ENCODE measurements at places on chromosomes 6 and 20. TPM values are rescaled to one million over a fixed set of nuclear protein-coding genes. Genes with fewer than 3 reads are reported as not detected.

DNA sequence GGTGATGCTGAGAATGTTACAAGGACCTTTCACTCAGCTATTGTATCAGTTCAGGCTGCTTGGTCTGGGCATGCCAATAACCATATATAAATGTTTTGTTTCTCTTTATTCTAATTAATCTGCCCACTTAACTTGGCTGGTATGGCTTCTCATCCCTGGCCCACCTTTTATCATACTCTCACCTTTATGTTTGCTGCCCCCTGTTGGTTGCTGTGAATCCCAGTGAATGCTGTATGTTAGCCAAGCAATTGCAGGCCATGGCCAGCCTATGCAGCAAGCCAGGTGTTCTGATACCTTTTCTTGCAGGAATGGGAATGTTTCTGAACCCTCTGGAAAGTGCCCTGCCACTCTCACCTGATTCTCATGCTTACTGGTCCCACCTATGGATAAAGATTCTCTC lies 54.6 kb downstream of the PCSK2 start:
- peak; percentile 59 for DNase-seq
- H3K27ac ChIP-seq = no peak overlapping the region
- H3K4me1 ChIP-seq = peaks cover 5% of the 10 kb centered on the region
- no peaks in the 10 kb centered on the region for H3K27me3 ChIP-seq
- H3K36me3 ChIP-seq = no peaks in the 10 kb centered on the region
- no peak overlapping the region for H3K4me3 ChIP-seq

DNA sequence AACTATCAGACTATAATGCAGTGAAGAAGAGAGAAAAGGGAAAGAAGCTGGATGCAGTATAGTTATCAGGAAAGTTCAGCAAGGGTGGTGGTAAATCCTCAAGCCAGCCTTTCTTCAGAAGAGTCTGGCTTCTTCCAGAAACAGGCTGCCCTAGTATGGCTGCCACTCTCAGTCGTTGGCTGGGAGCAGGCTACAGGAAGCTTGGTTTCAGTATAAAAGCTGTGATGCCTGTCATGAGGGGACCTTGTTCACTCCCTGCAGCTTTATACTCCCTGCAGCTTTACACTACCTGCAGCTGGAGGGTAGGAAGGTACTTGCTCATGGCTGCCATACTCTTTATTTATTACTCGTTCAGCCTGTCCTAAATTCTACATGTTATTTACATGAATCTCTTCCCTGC lies 63.3 kb upstream of the ARHGAP18 start:
- DNase-seq = no peak
- H3K27ac ChIP-seq = no peak overlapping the region
- no peaks in the 10 kb centered on the region for H3K36me3 ChIP-seq

GRCh38 chr6:55664591-55665587 lies 85.9 kb upstream of the HMGCLL1 start:
- no peak for DNase-seq
- no peaks in the 10 kb centered on the region for H3K36me3 ChIP-seq
- no peaks in the 10 kb centered on the region for H3K27me3 ChIP-seq
- no peak overlapping the region for H3K27ac ChIP-seq

DNA sequence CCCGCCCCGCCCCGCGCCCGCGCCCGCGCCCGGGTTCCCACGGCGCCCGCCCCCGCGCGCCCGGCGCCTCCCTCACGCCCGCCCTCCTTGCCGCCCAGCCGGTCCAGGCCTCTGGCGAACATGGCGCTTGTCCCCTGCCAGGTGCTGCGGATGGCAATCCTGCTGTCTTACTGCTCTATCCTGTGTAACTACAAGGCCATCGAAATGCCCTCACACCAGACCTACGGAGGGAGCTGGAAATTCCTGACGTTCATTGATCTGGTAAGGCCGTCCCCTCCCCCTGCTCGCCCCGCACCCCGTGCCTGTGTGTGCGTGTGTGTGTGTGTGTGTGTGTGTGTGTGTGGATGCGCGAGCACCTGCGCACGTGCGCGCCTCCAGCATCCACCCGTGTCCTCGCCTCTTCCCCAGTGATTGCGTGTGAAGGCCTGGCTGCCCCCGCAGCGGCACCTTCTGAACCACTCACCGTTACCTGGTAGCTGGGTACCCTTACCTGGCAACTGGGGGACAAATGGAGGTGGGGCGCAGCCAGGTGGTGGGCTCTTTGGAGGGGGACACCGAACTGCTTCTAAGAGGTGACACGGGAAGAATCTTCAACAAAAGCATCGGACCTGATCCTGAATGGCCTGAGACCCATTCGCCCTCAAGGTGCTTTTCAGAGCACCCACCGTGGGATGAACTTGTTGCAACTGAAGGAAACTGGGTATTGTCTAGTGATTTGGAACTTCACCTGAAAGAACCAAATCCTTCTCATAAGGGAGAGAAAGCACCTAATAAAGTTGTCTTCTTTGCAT lies at the start of gene AIG1:
TSS of gene AIG1 (plus strand) at position 84 of the 791 bp plus-strand sequence. CDS start at position 121, 37 bp downstream.
- H3K36me3 ChIP-seq = no peaks in the 10 kb centered on the region
- H3K27ac ChIP-seq = peak within 1 kb of the TSS; percentile 95
- H3K4me3 ChIP-seq = peak within 1 kb of the TSS; percentile 96

GRCh38 chr6:15948930-15949900 lies 179.7 kb upstream of the MYLIP start:
- no peaks in the 10 kb centered on the region for H3K27me3 ChIP-seq
- DNase-seq = peak; percentile 25
- no peaks in the 10 kb centered on the region for H3K36me3 ChIP-seq
- H3K4me1 ChIP-seq = peaks cover 7% of the 10 kb centered on the region
- H3K27ac ChIP-seq = no peak overlapping the region

TBPL1 gene
- total RNA-seq = 63.4 TPM

KCNQ2 gene
- 60.9 TPM for total RNA-seq

B3GAT2 gene
- total RNA-seq = 2.2 TPM

PPP1R16B gene
- total RNA-seq = 1.2 TPM

Data from testis (tissue), 5 donors.